Activated CD4-positive, alpha-beta T cell treated with anti-CD3 and anti-CD28 coated beads for 48 hours (primary cell): ENCODE measurements at places on chromosomes 3 and 15.
A peak's percentile ranks its signal among the peaks of the same experiment; 100 is the strongest.

GRCh38 chr3:64340641-64341101, 115.4 kb upstream of the PRICKLE2 start:
- no peak for DNase-seq

GRCh38 chr15:26736502-26737248, 36.2 kb downstream of the GABRB3 start:
- DNase-seq = no peak

GRCh38 chr15:55654561-55655031, 66.5 kb upstream of the PYGO1 start:
- DNase-seq = no peak

GRCh38 chr3:128873244-128874022, 6.0 kb upstream of the ACAD9 start:
- no peak for DNase-seq

DNA sequence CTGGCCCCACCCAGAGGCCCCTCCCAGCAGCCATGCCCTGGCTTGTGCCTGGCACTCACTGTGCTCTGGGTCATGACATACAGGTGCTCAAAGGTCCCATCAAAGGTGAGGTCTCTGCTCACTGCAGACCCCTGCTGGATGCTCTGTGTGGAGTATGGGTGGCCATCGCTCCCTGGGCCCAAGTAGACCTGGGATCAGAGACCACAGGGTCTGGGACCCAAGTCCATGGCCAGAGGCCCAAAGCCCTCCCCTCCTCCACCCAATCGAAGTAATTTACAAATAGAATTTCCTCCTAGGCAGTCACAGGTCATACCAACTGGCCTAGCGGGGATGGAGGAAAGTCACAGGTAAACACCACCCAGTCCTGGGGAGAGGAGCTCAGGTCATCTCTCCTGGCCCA, 7.6 kb downstream of the PLXNB1 start:
- DNase-seq = no peak

- DNase-seq = peak; percentile 83
Measured at GRCh38 chr15:74956648-74957475, at the start of gene RPP25. Gene RPP25 (minus strand): TSS chr15:74956772. CDS start chr15:74956583, 189 bp downstream.
